Kidney glomerular epithelial cell (primary cell): ENCODE measurements at places on chromosomes 4 and X.
A peak's percentile ranks its signal among the peaks of the same experiment; 100 is the strongest.

DNA sequence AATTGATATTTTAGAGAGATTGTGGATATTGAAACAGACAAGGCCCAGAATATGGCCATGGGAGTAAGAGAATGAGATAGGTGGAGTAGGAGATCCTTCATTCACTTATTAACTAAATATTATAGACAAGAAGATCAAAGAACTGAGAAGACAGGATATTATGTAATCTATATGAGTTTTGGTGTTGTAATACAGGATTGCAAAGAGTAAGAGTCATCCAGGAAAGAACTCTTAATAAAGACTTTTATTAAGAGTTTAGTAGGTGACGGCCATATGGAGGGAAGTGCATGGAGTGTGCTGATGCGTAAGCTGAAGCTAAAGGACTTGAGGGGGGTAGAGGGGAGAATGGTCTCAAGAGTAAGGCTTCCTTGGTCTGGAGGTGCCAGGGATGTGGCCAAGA lies 153.7 kb downstream of the VEGFC start:
- DNase-seq, result no peak

DNA sequence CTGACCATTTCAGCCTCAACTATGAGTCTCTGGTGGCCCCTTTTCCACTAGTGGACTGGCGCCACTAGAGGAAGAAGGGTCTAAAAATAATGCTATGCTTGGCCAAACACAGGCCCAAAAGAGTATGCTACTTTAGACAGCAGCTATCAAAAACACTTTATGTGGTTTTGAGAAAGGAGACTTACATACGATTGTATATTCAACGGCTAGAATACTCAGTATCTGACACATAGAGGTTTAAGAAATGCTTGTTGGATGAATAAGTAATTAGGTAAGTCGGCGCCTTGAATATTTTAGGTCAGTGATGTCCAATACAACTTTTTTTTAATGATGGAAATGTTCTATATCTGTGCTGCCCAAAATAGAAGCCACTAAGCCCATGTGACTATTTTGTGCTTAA lies 25.7 kb upstream of the TMPRSS11A start:
- DNase-seq, result no peak

DNA sequence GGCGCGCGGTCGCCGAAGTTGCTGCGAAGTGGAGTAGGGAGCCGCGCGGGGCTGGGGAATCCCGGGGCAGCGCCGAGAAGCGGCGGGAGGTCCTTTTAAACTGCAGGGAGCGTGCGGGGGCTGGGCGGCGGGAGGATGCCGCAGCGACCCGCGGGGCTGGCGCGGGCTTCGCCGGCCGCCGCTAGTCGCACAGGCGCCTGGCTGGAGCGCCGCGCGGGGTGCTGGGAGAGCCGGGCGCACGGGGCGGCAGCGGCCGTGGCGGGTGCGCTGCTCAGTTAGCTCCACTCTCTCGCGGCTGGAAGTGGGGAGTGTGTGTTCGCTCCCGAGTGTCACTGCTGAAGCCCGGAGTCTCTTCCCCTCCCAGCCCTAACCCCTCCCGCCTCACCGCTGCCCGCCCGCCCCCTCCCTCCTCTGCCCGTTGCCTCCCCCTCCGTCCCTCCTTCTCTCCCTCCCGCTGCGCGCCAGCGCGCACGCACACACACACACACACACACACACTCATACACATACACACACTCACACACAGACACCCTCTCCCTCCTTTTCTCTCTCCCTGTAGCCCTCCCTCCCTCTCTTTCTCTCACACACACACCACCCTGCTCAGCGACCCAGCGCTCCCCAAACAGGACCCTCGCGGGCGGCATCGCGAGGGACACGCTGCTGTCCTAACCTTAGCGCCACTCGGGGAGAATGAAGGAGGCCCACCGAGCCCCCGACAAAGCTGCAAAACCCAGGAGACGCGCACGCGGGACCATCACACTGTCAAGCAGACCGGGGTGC lies at the start of gene NDNF:
Gene NDNF (minus strand): TSS at position 312 of the 780 bp plus-strand sequence. CDS start 26,698 bp downstream, outside the sequence.
- DNase-seq, result no peak

DNA sequence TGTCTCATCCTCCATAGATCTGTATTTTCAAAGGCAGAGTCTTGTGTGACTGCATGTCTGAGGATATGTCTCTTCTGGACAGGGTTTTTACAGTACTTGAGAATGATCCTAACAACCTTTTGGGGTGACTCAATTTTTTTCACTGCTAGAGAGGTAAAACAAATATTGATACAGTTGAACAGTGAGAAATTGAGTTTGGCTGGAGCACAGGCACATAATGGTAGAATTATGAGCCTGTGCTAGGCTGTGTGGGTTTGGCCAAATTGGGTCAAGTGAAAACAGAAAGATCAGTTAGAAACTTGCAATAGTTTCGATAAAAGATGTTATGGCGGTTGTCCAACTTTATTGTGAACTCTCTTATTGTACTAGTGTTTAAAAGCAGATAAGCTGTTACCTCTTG lies 23.3 kb upstream of the EOLA2 start:
- DNase-seq, result no peak

DNA sequence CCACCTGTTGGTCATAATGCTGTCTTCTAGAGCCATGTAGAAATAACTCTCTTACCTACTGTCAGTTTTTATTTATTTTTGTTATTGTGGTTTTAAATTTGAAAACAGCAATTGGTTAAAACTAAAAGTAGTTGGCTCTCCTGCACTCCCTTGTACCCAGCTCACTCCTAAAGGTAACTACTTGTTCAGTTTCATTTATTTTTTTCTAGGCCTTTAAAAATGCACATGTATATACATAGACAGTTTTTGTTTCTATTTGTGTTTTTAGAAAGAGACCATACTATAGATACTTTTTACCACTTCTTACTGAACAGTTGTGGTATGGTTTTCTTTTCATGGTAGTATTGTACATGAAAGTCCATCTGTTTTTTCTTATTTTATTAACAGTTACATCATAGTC lies 16.8 kb downstream of the SMAD1 start:
- no peak for DNase-seq

DNA sequence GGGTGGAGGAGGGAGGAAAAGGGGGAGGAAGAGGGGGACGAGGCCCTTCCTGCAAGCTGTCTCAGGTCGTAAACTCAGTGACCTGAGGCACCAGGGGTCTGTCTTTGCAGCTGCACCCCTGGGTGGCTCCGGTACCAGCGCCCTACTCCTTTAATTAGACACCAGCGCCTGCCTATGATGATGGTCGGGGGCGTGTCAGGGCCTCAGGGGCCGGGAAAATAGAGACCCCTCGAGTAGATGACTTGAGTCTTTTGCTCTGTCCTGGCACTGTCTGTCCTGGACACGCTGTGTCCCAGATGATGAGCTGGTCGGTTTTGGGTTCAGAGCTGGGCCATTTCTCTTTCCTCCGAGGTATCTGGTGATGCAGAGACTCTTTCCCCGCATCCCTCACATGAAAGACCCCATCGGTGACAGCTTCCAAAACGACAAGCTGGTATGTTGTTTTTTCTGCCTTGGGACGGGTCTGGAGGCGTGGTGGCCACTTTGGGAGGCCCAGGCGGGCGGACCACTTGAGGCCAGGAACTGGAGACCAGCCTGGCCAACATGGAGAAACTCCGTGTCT lies 11.2 kb downstream of the SLC25A6 start:
- no peak for DNase-seq

DNA sequence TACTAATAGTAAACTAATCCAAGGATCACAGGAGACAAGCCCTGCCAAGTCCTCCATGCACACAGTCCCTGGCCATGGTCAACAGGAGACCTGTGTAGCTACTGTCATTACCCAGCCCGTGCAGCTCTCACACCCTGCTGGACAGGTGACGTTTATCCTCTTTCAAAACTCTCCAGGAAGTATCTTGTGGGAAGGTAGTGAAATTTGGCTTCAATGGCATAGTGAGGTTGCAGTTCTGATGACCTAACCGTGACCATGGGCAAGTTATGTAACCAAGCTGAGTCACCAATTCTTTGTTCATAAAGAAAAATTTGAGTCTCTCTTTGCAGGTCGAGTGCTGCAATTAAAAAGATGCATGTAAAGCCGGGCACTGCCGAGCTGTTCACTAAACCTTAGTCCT lies 11.3 kb upstream of the SLC2A9 start:
- DNase-seq, result peak; percentile 42

GRCh38 chrX:39492497-39493162 lies 605.1 kb downstream of the BCOR start:
- DNase-seq, result no peak

DNA sequence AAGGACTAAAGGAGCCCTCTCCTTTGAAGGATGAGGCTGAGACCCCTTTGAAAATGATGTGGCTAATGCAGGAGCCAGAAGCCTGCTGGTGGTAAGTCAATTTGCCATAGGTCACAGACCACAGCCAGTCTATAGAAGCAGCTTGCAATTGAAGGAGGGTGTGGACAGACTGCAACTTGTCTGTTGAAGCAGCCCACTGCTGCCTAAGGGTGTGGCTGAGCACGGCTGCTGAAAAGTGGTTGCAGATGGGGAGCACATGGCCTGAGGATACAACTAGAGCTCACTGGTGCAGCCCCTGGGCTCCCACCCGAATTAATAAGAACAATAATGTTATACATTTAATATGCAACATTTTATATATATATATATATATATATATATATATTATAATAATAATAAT lies 11.4 kb upstream of the EXOC1L start:
- DNase-seq, result no peak

DNA sequence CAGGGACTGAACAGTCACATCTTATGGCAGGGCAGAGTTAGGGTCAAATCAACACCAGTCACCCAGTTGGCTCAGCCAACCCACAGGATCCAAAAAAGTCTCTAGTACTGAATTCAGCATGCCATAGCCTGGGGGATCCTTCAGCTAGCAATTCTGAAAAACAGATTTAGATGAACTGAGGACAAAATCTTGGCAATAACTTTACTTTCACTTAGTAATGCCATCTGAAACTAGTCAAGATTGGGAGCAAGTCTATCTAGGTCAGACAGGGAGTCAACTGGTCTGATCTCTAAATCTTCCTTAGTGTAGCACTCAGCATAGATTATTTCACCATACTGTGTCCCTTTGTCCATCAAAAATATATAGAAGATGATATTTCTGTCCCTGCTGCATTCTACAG lies 76.0 kb downstream of the HHIP start:
- DNase-seq, result no peak

DNA sequence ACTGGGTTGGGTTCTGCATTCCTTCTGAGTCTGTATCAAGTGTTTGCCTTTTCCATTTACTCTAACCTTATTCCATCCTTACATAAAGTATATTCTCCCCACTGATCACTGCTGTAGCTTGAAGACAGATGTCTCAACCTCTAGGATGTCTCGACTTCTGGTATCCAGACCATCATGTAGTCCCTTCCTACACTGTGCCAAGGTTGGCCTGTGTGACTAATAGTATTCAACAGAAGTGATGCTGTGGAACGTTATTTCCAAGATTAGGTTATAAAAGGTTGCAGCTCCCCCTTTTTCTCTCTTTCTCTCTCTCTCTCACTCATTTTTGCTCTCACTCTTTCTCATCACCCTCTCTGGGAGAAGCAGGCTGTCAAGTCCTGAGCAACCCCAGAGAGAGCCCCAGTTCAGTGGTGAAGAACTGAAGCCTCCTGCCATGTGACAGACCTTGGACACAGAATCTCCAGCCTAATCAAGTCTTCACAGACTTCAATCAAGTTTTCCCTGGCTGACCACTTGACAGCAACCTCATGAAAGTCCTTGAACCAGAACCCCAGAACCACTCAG lies 75.4 kb downstream of the PRDM5 start:
- no peak for DNase-seq

GRCh38 chr4:970046-970745 lies 3.2 kb downstream of the DGKQ start:
- DNase-seq, result no peak

- DNase-seq, result no peak
These were observed 278.3 kb downstream of the PCDH18 start for GRCh38 chr4:137253949-137254348.

DNA sequence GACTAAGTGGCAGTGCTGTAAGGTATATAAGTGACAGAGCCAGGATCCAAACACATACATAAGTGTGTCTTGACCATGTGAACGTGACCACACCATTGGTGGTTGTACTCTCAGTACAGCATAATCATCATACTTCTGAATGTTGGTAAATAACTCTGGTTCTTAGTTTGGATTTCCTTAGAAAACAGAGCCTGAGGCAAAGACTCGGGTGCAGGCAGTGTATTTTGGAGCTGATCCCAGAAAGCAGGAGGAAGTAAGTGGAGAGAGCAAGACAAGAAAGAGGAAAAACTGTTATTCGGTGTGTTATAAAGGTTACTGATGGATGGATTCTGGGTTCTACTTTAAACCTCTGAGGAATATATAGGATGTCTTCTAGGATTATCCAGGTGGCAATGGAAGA lies 127.9 kb downstream of the SLC39A8 start:
- no peak for DNase-seq

DNA sequence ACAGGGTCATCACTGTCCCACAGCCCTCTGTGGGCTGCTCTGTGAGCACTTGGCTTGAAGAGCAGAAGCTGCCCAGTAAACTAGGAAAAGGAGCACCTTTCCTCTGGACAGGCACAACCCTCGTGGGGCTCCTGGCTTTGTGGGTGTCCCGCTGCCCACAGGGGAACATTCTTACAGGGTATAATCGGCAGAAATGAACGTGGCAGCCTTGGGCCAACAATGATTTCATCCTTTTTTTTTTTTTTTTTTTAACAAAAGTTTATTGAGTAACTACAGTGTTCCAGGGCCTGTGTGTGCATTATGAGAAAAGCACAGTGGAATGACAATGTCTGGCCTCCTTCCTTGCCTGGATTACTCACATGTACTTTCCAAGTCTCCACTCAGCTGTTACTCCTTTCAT lies 197.2 kb downstream of the PDGFC start:
- DNase-seq, result peak; percentile 82

GRCh38 chrX:11929476-11929875 lies 171.4 kb downstream of the MSL3 start:
- no peak for DNase-seq

DNA sequence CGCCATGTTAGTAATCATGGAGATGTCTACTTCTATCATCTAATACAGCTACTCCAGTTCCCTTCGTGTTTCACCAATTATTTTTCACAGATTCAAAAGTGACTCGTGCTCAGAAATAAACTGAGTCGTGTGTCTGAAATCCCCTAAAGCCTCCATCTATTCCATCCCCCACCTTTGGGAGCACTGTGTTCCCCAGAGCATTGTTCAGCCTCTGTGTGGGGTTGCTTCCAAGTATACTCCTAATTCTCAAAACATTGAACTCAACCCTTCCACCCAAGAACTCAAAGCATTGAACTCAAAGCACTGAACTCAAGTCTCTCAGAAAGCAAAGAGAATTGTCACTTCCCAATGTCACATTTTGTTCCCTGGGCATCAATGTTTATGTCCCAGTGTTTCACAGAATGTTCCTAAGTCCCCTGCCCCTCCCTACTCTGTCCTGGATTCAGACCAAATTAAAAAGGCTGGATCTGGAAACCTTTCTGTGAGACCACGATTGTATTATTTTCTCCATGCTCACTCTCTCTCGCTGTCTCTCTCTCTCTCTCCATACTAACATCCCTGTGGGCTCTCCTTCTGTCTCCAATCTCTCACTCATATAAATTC lies 138.5 kb upstream of the QRFPR start:
- no peak for DNase-seq

GRCh38 chr4:127284236-127284635 lies 348.5 kb upstream of the INTU start:
- no peak for DNase-seq

- DNase-seq, result no peak
These were observed 94.3 kb downstream of the TEX13A start for GRCh38 chrX:105126201-105126600.
